ENCODE measurements at places on chromosomes 4 and X.

DNA sequence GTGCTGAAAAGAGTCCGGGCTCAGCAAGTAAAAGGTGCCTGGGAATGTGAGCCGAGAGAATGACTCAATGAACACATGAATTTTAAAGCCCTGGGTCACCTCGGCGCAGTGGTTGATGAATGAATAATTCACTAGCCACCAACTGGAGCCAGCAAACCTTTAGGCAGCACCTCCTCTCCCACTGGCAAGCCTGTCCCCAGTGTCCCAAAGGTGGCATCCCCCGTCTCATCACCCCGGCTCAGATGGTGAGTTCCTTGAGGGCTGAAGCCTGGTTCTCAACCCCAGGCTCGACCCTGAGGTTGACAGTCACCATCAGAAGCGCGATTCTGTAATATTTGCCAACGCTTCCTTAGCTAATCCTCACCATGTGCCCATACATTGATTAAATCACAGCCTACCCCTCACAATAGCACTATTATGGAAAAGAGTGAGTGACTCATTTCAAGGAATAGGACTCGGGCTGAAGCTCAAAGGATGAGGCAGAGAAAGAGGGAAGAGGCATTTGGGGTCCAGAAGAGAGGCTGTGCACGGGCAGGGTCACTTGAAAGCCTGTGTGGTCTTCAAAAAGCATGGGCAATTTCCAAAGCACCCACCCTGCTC is 2.7 kb upstream of the CCNQ start:
- DNase-seq, result no peak

DNA sequence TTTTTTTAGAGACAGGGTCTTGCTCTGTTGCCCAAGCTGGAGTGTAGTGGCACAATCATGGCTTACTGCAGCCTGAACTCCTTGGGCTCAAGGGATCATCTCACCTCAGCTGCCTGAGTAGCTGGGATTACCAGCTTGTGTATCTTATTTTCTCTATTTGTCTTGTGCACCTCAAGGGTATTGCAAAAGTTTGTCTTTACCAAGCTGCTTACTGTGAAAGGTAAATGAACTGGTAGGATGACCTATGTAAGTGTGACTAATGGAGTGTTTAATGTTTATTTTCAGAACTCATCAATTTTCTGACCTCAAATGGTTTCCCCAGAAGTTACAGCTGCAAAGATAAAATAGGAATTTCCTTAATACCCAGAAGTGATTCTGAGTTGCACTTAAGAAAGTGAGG is 5.3 kb upstream of the FGA start:
- no peak for DNase-seq

DNA sequence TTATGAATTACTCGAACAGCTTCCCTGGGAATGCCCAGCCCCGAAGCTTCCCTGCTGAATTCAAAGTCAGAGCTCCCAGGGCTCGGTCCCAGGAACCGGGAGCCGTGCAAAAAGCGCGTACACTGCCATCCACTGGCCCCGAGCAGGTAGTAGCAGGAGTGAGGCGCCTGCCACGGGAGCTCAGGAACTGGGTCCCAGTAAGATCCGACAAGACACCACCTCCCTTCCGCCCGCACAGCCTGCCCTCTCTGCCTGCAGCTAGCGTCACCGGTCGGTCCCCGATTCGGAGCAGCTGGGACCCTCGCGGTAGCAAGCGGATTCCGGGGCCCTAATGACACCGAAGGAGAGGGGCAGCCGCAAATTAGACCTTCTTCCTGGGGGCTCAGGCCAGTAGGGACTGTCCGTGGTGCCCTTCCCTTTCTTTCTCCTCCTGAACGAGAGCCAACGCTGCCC is 1.2 kb downstream of the CORIN start:
- peak; percentile 73 for DNase-seq

DNA sequence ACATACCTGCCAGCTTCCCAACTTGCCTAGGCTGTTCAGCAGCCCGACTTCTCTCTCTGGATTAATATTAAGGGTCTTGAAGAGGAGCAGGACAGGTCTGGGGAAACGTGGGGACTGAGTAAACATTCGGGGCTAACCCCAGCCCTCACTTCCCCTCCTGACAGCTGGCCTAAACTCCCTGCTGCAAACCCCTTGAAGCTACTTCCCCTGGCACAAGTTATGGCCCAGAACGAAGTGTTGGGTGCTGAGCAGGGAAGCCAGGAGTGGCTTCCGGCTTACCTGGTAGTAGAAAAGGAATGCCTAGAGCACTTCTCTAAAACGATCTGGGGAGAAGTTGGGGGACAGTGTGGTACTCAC is 200.0 kb downstream of the BCOR start:
- DNase-seq, result no peak

DNA sequence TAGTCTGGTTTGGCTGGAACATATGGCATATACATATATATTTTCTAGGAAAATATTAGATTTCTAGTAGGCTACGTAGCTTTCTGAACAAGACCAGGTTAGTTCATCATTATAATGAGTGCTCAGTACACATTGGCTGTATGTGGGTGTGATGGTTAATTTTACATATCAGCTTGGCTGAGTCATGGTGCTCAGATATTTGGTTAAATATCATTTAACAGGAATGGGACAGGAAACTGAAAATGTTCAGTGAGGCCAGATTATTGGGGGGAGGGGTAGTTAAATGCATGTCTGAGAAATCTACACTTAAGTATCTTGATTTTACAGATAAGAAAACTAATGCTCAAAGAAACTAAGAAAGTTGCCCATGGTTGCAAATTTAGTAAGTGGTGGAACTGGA is 160.1 kb downstream of the RBMX2 start:
- no peak for DNase-seq

- no peak for DNase-seq
Observed at GRCh38 chrX:129239371-129239770, 283.9 kb downstream of the SMARCA1 start.

DNA sequence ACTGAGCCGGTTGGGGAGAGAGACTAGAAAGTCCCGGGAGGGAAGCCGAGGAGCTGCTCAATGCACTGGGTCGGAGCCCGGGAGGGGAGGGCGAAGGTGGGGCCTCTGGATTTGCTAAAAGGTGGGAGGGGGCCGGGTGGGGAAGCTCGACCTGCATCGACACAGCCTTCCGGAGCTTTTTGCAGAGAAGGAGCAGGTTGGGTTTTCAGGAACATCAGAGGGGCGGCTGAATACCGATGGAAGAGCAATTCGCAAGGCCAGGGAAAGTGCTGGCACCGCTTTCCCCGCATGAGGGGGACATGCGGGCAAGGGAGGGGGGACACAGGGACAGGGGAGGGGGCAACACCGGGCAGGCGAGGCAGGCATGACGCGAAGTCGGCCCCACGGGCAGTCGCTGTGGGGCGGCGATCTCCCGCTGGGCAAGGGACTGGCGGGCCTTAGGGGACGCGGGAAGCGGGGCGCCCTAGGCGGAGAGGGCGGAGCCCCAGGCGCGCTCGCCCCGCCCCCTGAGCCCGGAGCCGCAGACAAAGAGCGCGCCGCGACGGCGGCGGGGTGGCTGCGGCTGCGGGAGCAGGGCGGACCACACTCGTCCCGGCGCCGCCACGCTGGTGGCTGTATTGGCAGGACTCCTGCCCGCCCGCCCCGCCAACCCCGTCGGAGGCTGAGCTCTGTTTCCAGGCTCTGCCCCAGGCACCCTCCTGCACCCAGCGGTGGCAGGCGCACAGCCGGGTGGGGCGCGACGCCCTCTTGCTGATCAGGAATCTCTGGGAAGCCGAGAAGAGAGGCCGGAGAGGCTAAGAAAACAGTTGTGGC is 11.6 kb downstream of the PDZD4 start:
- DNase-seq, result peak; percentile 14

DNA sequence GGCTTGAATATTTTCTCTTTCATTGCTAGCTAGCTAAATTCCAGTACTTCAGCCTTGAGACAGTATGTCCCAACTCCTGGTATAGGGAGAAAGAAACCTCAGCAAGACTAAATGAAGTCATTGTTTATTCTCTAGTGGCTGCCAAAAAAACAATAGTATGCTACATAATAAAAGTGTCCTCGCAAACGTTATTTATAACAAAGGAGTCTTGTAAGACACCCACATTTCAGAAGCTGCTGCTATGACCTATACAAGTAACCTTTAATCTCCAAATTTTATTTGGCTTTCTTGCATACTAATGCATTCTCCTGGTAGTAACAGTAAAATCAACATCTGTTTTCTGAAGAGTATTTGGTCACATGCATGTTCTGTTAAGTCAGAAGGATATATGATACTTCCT is 28.8 kb downstream of the NEK1 start:
- no peak for DNase-seq

DNA sequence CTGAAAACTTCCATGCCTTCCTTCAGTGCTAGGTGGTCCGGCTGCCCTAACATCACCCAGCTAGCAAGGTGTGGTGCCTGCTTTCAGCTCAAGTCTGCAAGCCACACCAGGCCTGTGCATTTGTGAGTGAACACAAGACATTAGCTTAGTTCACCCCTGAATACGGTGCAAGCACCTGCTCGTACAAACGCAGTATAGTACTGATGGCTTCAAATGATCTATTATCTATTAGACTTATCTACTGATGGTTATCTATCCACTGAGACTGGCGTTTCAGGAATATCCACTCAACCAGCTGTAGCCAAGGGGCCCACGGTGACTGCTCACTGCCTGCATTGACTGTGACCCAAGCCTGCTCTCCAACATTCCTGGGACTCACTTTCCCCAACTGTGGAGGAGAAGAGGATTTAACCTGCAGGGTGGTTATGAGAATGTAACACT is 155.9 kb downstream of the SHOX start:
- DNase-seq, result no peak

- no peak for DNase-seq
Observed at GRCh38 chr4:163382178-163382869, 38.6 kb downstream of the NPY5R start.

- peak; percentile 2 for DNase-seq
Observed at GRCh38 chrX:70033348-70034051, 16.2 kb downstream of the AWAT2 start.

- DNase-seq, result no peak
Observed at GRCh38 chr4:109321232-109321631, 18.8 kb upstream of the COL25A1 start.

DNA sequence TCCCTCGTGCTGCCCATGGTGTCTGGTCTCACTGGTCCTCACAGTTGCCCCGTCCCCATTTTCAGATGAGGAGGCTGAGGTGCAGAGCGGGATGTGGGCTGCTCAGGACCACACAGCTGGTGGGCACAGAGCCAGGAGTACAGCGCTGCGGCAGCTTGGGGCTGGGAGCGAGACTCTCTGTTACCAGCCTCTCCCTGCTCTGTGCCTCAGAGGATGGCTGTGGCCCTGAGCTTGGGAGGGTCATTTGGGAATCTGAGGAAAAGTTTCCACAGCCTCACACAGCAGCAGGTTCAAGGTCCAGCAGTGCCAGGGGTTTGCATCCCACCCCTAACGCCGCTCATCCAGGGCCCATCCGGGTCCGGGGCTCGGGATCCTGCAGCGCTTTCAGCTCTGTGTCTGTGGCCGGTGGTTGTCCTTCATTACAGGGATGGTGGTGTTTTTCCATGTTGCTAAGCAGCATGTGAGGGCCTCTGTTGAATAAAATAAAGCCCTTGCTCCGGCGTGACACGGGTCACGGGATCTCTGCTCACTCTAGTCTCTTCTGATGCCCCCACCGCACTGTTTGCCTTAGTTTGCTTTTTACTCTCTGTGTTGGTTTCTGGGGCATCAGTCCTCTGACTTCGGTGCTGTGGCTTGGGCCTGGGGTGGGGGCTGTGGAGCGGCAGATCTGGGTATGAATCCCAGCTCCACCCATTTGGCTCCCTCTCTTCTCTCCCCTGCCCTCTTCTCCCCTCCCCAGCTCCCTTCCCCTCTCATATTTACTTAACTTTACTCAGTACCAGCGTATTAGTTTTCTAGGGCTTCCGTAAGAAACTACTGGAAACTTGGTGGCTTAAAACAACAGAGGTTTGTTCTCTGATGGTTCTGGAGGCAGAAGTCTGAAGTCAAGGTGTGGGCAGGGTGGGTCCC is 6.5 kb downstream of the WFS1 start:
- DNase-seq, result no peak

DNA sequence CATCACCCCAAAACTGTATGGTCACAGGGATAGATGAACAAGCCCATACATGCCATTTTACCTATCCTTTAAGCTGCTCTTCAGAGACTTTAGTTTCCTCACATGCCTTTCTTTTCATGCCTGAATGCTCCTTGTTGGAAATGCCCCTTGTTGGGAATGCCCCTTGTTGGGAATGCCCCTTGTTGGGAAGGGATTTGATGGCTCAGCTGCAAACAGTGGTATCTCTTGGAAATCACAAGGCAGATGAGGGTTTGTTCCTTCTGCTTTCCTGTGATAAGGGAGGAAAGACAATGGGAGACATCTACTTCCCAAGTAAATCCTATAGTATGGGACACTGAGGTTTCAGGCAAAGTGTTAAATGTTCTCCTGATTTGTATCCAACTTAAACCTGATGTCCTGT is 11.5 kb downstream of the CXCL2 start:
- DNase-seq, result no peak

GRCh38 chr4:188722911-188723310 is 583.7 kb downstream of the TRIML1 start:
- DNase-seq, result no peak

- DNase-seq, result no peak
Observed at GRCh38 chr4:6695660-6696610, 2.3 kb downstream of the S100P start.

DNA sequence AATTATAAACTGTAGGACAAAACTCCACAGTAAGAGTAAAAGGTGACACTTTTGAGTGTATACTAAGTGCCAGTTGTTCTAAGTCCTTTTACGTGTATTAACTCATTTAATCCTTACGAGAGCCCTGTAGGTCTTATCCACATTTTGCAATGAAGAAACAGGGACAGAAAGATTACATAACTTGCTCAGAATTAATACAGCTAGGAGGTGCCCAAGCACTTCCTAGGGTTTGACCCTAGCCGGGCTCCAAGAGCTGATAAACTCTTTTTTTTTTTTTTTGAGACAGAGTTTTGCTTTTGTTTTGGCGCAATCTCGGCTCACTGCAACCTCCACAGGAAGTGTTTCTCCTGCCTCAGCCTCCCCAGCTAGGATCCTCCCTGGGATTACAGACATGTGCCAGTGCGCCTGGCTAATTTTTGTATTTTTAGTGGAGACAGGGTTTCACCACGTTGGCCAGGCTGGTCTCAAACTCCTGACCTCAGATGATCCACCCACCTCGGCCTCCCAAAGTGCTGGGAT is 110.4 kb downstream of the UBE2K start:
- DNase-seq, result no peak

DNA sequence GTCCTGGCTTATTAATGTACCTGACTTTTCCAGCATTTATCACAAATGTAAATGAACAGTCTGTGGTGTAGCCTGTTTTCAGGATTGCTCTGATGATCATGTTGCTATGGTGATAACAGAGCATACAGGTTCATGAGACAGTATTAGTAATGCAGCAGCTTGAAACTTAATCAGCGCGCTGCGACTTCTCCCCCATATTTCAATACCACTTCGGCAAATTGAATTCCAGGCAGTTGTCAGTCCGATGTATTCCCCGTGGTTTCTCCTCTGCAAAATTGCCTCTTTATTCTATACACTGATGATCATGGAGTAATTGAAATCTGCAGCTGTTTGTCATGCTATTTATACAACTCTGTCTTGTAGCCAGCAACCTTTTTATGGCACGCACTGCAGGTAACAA is 239.3 kb downstream of the C4orf33 start:
- DNase-seq, result no peak

GRCh38 chrX:153539171-153539978 is 21.9 kb downstream of the ATP2B3 start:
- peak; percentile 54 for DNase-seq

GRCh38 chrX:104502460-104502859 is 63.5 kb upstream of the IL1RAPL2 start:
- no peak for DNase-seq

GRCh38 chrX:47960406-47960805 is 43.4 kb downstream of the ZNF182 start:
- DNase-seq, result no peak

GRCh38 chrX:139120760-139121159 is 409.2 kb upstream of the FGF13 start:
- DNase-seq, result no peak

Measured in thymus (tissue), 14 donors.